ENCODE measurements at places on chromosomes 6 and 20.

- no peak for DNase-seq
These were observed 149.7 kb downstream of the LAMA2 start for GRCh38 chr6:129032602-129033001.

DNA sequence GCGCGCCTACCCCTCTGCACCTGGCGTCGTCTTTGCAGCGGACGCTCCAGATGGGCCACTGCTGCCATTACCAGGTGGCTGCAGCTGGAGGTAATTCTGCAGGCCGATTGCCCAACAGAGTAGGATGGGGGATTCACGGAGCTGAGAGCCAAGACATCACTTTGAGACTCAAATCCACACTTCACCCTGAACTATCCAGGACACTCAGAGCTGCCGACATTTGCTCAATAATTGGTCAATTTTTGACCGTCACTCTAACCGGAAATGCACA is 694.9 kb upstream of the FLRT3 start:
- no peak for DNase-seq

DNA sequence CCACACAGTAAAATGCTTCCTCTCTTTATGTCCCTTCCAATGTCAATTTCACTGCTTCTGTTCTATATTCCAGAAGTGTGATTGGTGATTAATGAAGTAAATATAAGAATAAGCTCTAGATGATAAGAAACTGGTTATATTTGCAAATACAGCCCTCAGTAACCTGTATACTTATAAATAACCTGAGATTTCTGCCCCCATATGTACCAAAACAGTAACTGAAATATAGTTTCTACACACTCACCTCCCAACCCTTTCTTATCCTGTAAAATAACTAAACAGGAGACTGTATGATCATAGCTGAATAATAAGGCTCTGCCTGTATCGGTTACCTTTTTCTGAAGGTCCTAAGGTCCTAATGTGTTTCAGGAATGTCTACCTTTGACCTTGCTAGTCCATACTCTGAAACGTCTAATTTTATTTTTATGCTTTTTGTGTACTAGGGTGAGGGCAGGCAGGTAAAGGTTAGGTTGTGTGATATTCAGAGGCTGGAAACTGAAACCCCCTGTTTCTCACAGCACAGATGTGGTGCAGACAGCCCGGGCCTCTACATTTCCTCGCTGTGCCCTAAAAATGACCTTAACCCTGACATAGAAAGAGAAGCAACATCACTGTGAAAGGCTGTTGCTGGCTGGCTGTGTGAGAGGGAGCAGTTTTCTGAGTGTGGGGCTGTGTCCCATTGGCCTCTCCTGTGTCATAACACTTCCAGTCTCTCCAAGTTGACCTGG is 378.8 kb downstream of the CENPW start:
- DNase-seq = no peak

- DNase-seq = no peak
These were observed 101.3 kb downstream of the QRSL1 start for GRCh38 chr6:106730718-106731117.
